ENCODE measurements at places on chromosomes 5 and 9. TPM values are rescaled to one million over a fixed set of nuclear protein-coding genes. Genes with fewer than 3 reads are reported as not detected.

OR1L8 gene
- 0.31 TPM for total RNA-seq

PDCD1LG2 gene
- total RNA-seq, result 0.63 TPM

AJM1 gene
- 1.9 TPM for total RNA-seq

PTPN3 gene
- total RNA-seq, result 6.3 TPM

LCN2 gene
- not detected for total RNA-seq

SGCD gene
- 7.8 TPM for total RNA-seq

DOCK8 gene
- 4.1 TPM for total RNA-seq

PCDH1 gene
- total RNA-seq, result 55.4 TPM

LECT2 gene
- not detected for total RNA-seq

ADAMTSL1 gene
- total RNA-seq, result 44.1 TPM

NEUROG1 gene
- total RNA-seq, result 1.6 TPM

PCDHGA6 gene
- 29.1 TPM for total RNA-seq

FGF10 gene
- 1.3 TPM for total RNA-seq

ARL14EPL gene
- total RNA-seq, result not detected

ZDHHC11 gene
- total RNA-seq, result 27.5 TPM

SLC6A19 gene
- total RNA-seq, result not detected

IFNA21 gene
- not detected for total RNA-seq

IL4 gene
- total RNA-seq, result not detected

ZDHHC11B gene
- 17.5 TPM for total RNA-seq

MLLT3 gene
- 188 TPM for total RNA-seq

ECSCR gene
- total RNA-seq, result 4.7 TPM

ANKRD31 gene
- 0.94 TPM for total RNA-seq

CDH9 gene
- 14.7 TPM for total RNA-seq

DOLPP1 gene
- total RNA-seq, result 9.7 TPM

CCDC112 gene
- total RNA-seq, result 81.1 TPM

KIF20A gene
- total RNA-seq, result 6.3 TPM

UGT3A1 gene
- not detected for total RNA-seq

WDR38 gene
- total RNA-seq, result not detected

UGT3A2 gene
- total RNA-seq, result not detected

PCDHB16 gene
- 10.6 TPM for total RNA-seq

CEMIP2 gene
- 123 TPM for total RNA-seq

GOLPH3 gene
- total RNA-seq, result 50.1 TPM

OTULIN gene
- 26.0 TPM for total RNA-seq

SLC34A3 gene
- total RNA-seq, result not detected

ADGRD2 gene
- total RNA-seq, result not detected

OBP2B gene
- not detected for total RNA-seq

SEMA5A gene
- 13.1 TPM for total RNA-seq

SPAG8 gene
- total RNA-seq, result 4.1 TPM

IFNA14 gene
- not detected for total RNA-seq

GPR150 gene
- total RNA-seq, result not detected

TGFBI gene
- 2.8 TPM for total RNA-seq

DBH gene
- not detected for total RNA-seq

ZNF366 gene
- 1.3 TPM for total RNA-seq

WHRN gene
- 1.9 TPM for total RNA-seq

RIGI gene
- 8.5 TPM for total RNA-seq

SNCAIP gene
- total RNA-seq, result 73.6 TPM

EDIL3 gene
- total RNA-seq, result 56.7 TPM

NMRK1 gene
- total RNA-seq, result 5.3 TPM

TMC1 gene
- 0.94 TPM for total RNA-seq

PCDHGA7 gene
- total RNA-seq, result 23.8 TPM

PCDHGC5 gene
- total RNA-seq, result 20.0 TPM

C7 gene
- 0.94 TPM for total RNA-seq

CCDC152 gene
- 8.1 TPM for total RNA-seq
